MCF 10A (cell line): ENCODE measurements at places on chromosomes 11 and 22.

DNA sequence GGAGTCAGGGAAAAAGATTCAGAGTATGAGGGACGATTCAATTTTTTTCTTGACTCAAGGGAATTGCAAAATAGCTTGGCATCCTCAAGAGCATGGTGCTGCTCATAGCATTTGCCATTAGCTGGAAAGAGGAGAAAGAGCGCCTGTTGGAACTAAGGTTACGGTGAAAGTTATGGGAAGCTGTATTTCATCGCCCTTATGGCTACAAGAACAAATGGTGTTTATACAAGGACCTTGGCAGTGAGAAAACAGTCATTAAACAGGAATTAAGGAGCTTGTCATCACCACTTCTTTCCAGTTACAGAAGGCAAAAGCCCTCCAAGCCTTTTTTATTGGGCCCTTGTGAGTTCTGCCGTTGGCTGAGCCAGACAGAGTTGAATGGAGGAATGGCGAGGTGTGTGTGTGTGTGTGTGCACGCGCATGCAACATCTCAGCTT is 74.2 kb downstream of the ALX4 start:
- no peak for DNase-seq

DNA sequence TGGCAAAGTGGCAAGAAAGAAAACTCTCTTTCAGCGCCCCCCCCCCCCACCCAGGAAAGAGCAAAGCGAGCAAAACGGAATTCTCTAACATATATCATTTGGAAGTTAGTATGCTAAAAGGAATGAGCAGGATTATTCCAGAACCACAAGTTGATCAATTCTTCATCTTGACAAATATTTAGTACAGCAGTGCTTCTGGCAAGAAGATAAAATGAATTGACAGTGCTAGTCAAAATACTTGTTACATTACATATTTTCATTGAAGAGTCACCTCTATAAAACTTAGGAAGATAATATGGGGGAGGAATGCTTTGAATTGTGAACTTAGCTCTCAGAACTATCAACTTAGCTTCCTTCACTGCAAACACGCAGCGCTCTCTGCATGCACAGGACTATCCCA is 377.4 kb downstream of the DYNC2H1 start:
- DNase-seq: no peak

GRCh38 chr22:19811211-19811621 is 43.5 kb downstream of the GNB1L start:
- no peak for DNase-seq

- DNase-seq: no peak
Observed at GRCh38 chr11:95346265-95346664, 115.3 kb upstream of the SESN3 start.

DNA sequence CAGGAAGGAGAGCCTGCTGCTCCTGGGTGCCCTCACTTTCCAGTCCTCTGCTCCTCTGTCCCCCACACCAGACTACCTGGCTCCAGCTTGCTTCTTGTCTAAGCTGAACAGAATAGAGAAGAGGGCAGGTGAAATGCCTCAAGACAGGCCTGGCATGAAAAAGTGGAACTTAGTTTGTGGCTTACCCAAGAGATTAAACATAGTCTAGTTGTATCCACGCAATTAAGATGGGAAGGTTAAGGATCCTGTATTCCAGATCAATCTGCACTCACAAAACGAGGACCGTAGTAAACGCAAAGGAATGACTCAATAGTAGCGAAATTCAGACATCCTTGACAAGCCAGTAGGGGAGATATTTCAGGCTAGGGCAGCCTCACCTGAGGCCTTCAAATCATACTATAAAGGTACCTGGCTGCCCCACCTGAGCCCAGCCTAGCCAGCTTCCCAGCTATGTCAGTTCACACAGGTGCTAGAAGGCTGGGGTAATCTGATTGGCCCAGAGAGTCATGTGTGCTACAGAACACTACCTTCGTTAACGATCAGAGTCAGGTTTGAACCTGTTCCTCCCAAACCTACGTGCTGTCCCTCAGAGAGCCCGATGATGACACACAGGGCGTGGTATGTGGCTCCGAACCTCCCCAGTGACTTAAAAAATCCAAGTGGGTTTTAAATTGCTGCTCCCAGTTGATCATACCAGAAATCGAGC is 46.5 kb downstream of the AHNAK start:
- peak; percentile 89 for DNase-seq
